ENCODE measurements at places on chromosomes 7 and 10.

DNA sequence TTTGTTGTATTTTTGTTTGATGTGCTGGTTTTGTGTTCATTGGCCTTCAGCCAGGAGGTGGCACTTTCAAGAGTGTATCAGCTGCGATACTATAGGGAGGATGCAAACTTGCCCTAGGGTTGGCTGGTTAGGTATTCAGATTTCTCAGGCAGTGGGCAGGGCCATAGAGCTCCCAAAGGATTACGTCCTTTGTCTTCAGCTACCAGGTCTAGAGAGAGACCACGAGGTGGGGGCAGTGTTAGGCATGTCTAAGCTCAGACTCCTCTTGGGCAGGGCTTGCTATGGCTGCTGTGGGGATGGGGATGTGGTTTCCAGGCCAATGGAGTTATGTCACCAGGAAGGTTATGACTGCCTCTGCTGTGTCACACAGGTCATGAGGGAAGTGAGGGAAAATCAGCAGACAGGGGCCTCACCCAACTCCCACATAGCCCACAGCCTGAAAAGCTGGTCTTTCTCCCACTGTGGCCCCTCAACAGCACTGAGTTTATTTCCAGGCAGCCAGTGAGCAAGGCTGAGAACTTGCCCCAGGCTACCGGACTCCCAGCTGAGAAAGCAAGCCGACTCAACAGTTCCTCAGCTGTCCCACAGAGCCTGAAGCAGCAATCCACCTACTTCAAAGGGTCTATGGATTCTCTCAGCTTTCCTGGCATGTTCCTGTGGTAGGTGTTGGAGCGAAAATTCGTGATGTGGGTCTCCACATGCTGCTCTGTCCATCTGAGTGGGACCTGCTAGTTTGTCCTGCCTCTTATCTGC lies 227.4 kb upstream of the COBL start:
- no peak for DNase-seq

DNA sequence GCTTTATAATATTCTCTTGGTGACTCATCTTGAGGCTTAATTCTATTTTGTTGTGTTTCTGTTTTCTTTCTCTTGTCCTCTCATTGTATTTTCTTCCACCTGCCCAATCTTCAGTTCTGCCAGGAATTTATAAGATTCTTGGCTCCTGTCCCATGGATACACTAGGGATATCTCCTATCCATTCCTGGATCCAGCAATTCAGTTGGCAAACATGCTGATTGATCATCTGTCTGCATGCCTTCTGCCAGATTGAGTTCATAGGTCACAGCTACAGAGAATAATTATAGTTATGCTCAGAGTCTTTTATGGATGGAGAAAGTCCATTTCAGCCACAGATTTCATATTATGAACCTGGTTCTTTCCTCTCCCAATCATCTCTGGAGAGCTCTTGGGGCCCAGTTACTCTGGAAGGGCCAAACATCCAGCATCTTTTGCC lies 140.4 kb upstream of the MAGI2 start:
- DNase-seq, result peak; percentile 81

DNA sequence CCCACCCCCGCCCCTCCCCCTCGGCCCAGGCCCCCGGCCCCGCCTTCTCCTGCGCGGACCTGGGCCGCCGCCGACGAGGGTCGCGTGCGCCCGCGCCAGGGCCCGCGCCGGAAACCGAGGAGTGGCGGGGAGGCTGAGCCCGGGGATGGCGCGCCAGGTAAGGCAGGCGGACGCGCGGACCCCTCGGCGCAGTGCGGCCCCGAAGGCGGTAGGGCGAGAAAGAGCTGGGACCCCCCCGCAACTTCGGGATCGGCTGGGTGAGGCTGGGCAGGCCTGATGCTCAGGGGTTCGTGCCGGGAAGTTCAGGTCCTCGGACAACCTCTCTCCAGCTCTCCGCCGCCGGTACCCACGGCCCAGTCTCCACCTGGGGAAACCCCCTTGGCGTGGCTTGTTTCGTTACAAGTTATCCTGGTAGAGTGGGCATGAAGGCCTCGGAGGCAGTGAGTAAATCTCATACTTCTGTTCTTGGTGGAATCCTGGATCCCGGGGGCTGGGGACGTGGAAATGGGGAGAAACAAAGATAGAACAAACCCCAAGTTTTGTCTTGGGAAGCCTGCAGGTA lies 58.4 kb downstream of the ZNF467 start:
- no peak for DNase-seq

DNA sequence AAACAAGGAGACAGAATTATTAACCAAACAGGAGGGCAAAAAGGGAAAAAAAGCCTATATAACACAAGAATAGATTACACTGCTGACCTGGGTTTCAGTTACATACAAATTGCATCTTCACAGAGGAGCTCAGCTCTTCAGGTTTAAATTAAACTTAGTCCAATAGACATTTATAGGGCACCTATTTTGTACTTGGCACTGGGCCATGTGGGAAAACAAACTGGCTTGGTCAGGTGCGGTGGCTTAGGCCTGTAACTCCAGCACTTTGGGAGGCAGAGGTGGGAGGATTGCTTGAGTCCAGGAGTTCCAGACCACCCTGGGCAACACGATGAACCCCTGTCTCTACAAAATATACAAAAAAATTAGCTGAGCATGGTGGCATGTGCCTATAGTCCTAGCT lies 62.3 kb upstream of the CCDC6 start:
- no peak for DNase-seq

DNA sequence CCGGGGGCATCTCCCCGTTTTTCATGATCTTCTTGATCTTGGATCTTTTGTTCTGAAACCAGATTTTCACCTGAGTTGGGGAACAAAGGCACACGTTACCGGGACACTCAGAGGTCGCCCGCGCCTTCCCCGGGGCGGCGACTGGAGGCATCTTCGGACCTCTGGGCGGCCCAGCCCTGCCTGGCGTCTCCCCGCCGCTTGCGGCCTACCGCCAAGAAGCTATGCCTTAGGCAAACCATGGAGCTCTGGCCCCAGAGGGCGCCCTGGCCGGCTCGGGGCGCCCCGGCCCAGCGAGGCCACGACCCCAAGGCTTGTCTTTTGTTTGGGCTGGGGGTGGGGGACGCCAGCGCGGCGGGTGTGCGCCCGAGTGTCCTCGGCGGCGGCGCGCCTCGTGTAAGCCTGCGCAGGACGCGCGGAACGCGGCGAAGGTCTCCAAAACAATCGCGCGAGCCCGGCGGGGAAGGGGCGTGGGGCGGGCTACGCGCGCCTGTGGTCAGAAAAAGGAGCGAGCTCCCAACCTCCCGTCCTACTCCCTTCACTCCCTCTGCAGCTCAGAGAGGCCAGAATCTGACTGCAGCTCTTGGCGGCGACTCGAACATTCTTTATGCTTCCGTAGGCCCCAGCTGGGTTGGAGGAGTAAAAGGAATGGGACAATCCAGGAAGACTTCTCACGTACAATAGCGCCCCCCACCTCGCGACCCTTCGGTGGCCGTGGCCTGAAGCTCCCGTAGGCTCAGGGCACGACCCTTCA lies 3.5 kb downstream of the DLX5 start:
- DNase-seq, result peak; percentile 42

- no peak for DNase-seq
Measured at GRCh38 chr10:22677333-22677732, 37.0 kb downstream of the PIP4K2A start.

- peak; percentile 6 for DNase-seq
Measured at GRCh38 chr10:125213541-125214282, 53.3 kb upstream of the CTBP2 start.

DNA sequence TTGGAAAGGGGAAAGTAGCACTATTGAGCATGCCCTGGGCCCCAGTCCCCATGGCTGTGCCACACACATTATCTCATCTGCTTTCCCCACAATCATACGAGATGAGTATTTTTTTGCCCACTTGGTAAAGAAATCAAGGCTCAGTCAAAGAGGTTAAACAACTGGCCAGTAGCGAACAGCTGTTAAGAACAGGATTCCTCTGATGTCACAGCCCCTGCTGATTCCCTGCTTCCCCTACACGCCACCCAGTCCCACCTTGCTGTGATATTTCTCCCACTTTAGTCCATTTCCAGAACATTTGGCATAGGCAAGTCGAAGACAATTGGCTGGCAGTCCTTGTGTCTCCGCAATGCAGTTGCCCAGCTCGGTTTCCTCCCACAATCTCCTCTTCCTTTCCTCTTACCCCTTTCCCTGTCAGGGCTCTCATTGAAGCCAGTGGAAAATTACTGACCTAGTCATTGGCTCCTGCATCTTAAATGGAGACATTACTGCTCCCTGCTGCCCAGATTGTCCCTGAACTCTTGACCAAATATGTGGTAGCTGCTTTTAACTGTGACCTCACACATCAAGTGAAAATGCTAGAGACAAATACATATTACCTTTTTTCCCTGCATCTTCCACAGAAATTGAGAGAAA lies 56.5 kb upstream of the EEPD1 start:
- no peak for DNase-seq

DNA sequence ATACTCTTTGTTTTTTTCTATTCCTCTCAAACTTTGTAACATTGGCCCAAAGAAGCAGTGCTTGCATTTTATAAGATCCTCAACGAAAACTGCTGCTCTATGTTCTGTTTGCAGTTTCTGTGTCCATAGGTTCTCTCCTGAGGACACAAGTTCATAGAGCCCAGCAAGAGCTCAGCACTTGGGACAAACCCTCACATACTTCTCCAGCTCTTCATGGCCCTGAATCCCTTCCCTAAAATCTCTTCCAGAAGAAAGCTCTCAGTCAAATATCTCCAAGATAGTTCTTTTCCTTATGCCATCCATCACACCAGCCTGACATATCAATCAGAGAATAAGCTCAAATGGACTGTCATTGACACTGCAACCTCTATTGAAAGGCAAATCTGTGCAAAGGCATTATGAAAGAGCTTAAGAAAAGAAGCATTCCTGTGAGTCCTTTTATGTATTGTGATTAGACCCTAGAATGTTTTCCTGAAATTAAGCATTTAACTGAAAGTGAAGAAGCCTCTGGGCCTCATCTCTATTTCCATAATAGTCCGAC lies 405.5 kb downstream of the ANKRD7 start:
- DNase-seq, result no peak

DNA sequence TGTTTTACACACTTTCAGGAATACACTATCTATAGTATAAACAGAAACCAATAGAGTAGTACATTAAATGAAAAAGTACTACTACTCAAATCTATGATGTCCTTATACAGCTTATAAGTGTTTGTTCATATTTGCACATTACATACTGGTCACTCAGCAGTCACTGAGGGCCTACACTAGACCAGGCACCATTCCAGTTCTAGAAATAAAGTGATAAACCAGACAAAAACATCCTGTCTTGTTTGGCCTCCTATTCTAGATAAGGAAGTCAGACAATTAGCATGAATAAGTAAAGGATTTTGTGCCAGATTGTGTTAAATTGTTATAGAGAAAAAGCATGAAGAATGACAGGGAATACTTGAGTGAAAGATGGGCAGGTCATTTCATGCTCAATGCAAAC lies 219.0 kb downstream of the CRPPA start:
- no peak for DNase-seq

- DNase-seq, result no peak
Measured at GRCh38 chr10:97090035-97090434, 95.7 kb downstream of the SLIT1 start.
